ENCODE measurements at places on chromosomes 1 and 21.

DNA sequence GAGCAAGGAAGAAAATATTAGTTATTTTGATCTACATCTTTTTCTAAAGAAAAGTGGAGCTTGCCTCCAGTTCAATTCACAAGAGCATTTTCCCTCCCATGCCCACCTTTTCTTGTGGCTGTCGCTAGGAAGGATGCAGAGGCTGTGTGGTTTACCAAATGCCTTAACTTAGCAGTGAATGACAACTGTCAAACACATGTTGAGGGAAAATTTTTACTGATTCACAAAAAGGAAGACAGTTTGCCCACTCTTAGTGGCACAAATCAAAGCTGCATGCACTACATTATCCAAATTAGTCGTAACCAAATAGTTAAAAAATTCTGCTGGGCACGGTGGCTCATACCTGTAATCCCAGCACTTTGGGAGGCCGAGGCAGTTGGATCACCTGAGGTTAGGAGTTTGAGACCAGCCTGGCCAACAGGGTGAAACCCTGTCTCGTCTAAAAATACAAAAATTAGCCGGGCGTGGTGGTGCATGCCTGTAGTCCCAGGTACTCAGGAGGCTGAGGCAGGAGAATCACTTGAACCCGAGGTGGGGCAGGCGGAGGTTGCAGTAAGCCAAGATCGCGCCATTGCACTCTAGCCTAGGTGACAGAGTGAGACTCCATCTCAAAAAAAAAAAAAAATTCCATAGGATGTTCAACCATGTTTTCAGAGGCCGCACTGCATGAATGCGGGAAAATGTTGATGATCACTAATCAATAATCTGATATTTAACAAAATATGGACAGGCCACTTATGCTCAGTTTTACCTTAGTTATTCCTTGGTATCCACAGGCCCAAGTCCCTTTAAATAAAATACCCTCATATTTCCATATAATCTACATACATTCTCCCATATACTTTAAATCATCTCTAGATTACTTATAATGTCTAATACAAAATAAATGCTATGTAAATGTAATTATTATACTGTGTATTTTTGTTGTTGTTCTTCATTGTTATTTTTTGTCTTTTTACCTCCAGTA, 9.0 kb downstream of the COX20 start:
- DNase-seq, result no peak

DNA sequence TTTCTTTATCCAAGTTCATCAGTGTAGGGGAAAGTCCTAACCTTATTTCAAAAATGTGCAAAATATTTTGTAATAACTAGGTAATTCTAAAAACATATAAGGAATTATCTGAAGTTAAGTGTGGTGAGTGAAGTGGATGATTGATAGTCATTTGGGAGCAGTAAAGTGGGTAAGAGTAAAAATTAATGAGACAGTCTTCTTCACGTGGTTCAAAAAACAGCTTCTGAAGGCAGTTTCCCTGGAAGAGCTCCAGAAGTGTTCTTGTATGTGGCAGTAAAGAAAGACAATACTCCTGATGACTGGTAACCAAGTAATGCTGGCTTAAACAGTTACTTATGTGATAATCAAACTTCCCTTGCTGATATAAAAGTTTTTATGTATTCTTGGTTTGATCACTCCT, 50.3 kb downstream of the LEPR start:
- no peak for DNase-seq

GRCh38 chr1:101437800-101438199, 201.0 kb downstream of the S1PR1 start:
- no peak for DNase-seq

DNA sequence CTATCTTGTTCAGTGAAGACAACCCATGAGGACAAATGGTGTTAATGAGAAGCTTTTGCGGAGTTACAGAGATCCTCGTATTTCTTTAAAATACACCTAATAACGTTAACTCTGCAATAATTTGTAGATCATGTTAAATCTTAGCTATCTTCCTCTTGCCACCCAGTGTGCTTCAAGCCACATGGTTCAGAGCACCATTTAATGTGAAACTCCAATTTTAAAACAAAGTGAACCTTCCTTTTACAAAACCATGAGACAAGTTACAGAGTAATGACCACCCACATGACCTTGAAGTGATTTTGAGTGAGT, 1.7 kb upstream of the KCNE2 start:
- no peak for DNase-seq

DNA sequence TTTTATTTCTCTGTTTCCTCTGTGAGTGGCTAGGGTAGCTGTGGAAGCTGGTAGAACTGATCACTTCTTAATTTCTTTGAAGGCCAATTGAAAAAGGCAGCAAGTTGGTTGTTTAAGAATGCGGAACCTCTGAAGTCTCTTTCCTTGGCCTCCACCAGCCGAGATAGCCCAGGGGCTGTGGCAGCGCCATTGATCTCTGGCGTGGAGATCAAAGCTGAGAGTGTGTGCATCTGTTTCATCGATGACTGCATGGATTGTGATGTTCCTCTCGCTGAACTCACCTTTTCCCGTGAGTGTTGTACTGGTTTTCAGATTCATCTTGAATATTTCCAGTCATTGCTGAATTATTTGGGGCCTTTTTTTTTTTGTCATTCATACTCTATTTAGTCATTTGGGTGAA, 97.7 kb downstream of the VPS13D start:
- DNase-seq, result no peak

- DNase-seq, result no peak
Observed at GRCh38 chr1:30511991-30512913, 211.1 kb downstream of the MATN1 start.

- DNase-seq, result peak; percentile 78
Observed at GRCh38 chr1:25572708-25573590, 29.5 kb downstream of the LDLRAP1 start.

DNA sequence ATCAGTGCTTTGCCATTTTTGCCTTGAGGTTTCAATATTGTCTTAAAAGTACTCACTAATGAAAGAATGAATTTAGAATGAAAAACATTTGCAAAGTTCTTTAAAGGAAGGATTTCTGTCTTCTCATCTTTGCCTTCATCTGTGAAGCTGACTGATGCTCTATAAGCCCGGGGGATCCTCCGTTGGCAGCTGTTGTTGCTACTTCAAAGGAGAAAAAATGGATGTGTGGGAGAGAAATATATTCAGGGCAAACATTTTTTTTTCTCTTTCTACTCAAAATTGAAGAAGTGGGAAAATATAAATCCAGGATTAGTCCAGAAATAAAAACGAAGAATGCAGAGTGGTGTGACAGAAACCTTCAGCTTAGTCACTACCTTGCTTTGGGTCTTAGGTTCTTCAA, 142.5 kb downstream of the OLFM3 start:
- no peak for DNase-seq

- peak; percentile 20 for DNase-seq
Observed at GRCh38 chr1:234899041-234899729, 229.5 kb downstream of the TOMM20 start.

DNA sequence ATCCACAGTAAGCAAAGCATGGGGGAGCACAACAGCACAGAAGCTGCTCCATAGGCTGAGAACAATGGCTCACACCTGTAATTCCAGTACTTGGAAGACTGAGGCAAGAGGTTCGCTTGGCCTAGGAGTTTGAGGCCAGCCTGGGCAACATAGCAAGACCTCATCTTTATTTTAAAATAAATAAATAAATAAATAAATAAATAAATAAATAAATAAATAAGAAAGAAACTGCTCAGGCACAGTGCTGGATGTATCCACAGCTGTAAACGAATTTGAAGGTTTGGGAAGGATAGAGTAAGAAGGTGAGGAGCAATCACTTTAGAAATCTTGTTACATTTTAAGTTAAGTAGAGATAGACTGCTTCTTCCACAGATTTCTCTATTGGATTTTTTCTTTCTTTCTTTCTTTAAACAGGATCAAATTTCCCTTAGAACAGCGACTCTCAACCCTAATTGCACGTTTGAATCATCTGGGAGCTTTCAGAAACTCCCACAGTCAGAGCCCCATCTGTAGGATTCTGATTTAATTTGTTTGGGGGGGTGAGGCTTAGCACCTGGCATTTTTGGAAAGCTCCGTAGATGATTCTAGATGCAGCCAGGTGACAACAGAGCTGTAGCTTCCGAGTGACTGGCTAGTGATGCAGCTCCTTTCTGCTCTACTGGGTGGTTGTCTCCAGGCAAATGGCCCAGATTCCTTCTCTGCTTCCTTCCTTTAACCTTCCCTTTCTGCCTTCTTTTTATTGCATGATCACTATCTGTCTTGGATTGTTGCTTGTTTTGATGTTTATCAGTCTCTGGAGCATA, 53.5 kb downstream of the S1PR1 start:
- DNase-seq, result no peak

GRCh38 chr1:169340882-169341281, 26.7 kb downstream of the NME7 start:
- DNase-seq, result peak; percentile 34

GRCh38 chr1:183632964-183633363, 2.6 kb downstream of the ARPC5 start:
- DNase-seq, result no peak

DNA sequence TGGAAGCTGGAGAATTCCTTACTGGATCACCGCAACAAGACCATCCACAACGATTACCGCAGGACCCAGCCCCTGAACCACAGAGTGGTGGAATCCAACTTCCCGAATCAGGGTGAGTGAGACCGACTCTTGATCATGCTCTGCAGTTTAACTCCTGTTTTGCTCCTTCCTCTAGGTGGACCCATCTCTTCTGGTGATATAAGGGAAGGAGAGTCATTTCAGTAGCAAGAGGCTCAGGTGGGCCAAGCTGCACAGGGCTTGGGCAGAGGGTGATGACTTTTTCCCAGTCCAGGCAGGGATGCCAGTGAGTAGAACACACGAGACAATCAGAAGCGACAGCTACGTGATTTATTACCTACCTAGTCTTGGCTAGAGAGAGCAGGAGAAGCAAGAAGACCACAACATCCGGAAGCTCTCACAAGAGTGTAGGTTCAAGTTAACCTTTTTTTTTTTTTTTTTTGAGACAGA, 25.2 kb downstream of the CA6 start:
- DNase-seq, result peak; percentile 69

DNA sequence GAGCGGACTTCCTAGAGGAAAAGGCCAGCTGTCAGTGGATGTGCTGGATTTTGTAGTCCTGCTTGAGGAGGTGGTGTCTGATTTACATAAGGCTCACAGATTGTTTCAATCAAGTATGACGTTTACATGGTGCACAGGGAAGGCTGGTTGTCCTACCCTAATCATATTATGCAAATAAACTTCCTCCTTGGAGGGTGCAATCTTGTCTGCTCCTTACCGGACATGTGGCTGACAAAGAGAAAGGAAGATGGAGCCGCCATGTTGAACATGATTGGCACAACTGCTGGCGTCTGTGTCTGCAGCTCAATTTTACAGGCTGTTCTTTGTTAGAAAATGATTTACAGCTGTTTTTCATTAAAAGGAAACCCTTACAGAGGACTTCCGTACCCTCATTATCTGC, 1656.1 kb downstream of the KCNT2 start:
- no peak for DNase-seq

- peak; percentile 3 for DNase-seq
Observed at GRCh38 chr1:30527511-30528140, 195.8 kb downstream of the MATN1 start.

DNA sequence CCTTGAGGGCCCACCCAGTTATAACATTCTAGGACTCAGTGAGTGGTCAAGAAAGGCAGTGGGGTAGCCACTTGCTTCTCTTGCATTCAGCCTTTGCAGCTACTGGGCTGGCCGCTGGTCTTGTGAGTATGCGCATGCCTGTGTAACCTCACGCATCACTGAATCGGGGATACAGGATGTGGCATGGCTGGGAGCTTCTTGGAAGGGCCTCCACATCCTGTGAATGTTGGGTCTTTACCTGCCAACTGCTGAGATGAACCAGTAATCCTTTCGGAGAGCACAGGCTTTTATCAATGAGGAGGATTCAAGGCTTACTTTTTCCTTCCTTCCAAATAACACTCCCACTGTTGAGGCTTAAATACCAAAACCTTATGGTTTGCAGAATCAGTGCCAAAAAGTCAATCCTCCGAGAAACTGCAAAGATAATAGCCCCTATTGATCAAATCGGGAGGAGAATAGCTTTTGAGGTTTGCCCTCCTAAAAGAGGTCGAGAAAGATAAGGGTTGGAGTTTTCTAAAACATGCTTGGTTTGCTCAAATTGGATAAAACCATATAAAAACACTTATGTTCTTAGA, 198.9 kb upstream of the UBE2U start:
- DNase-seq, result no peak

- no peak for DNase-seq
Observed at GRCh38 chr1:176866011-176866714, 298.3 kb downstream of the ASTN1 start.

DNA sequence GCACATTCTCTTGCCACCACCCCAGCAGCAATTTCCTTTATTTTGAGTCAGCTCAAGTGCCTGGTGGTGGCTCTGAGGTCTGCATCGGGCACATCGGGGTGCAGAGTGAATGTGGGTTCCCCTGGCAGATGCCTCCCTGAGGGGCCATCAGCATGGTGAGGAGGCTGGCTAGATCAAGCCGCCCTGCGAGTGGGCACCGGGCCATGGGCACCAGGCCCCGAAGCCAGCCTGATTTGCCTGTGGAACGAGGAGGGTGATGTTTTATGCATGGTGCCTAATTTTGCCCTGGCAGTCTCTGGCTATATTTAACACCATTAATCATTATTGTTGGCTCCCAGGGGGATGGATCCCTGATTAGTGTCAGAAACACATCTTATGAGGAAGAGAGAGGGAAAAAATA, 36.3 kb downstream of the ACTL8 start:
- no peak for DNase-seq

DNA sequence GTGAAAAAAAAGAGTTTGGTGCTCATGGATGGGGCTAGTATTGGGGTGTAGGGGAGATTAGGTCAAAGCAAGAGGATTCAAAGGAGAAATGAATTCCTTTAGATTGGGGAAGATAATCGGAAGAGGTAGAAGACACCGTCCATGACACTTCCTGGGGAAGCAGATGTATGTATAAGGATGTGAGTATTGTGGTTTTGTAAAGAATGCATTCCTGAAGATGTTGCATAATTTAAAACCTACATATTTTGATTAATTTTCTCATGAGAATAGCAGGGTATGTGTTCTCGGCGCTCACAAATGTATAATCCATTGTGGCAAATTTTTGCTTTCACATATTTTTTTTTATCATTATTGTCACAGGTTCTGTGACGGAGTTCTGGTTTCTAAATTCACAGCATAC, 5.5 kb upstream of the LGALS8 start:
- DNase-seq, result peak; percentile 45

DNA sequence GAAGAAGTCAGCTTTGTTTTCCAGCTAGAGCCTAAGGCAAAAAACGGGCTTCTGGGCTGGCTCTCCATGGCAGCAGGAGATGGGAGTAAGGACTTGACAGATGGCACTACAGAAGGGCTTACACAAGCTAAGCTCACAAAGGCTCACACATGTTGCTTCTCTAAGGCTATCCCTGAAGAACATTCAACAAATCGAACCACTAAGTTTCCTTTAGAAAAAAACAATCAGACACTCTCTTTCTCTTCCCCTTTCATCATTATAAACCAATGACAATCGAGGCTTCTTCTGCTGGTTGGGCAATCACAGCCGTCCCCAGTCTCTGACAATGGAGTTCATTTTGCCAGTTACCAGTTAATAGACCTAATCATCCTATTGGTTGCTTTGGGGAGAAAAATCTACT, 40.5 kb downstream of the TRIT1 start:
- peak; percentile 12 for DNase-seq
